Bronchial epithelial cell (primary cell): ENCODE measurements at places on chromosomes 5 and 9. TPM values are rescaled to one million over a fixed set of nuclear protein-coding genes. Genes with fewer than 3 reads are reported as not detected.

The BNC2 gene
- total RNA-seq = under 0.01 TPM in 1 of 2 replicates, not detected in the other

DNA sequence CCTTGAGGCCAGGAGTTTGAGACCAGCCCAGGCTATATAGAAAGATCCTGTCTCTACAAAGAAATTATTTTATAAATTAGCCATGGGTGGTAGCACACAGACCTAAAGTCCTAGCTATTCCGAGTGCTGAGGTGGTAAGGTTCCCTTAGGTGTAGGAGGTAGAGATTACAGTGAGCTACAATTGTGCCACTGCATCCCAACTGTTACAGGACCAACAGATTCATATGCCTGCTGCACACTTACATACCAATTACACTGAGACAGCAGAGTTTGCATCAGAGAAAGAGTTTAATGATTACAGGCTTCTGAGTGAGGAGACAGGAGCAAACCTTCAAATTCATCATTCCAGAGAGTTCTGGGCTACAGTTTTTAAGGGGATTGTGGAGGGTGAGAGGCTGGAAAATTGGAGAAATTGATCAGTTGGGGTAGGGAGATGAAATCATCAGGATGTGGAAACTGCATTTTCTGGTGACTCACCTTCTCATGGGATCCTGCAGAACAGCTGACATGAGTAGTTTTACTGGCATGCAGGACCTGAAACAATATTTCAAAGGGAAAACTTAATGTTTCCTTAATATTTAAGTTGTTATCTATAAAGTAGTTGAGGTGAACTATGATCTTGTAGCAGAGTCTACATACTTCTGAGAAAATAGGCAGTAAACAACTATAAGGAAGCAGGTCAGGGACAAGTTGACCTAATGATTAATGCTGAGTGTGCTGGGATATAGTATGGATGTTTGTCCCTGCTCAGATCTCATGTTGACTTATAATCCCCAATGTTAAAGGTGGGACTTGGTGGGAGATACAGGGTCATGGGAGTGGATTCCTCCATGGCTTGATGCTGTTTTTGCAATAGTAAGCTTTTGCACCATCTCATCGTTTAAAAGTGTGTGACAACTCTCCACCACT is 54.7 kb downstream of the ANXA2R start:
- DNase-seq = peak; percentile 91

DNA sequence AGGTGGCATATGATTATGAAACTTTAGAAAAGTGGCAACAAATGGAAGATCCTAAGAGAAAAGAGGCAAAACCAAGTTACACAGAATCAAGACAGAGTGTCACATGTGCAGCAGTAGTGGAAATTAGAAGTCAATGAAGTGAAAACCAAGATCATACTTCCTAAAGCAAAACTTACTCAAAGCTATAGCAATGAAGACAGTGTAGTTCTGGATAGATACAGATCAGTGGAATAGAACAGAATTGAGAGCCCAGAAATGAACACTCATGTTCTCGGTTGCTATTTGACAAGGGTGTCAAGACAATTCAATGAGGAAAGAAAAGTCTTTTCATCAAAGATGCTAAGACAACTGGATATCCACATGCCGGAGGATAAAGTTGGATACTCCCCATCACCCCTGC is 43.5 kb downstream of the NAA35 start:
- no peak for DNase-seq

DNA sequence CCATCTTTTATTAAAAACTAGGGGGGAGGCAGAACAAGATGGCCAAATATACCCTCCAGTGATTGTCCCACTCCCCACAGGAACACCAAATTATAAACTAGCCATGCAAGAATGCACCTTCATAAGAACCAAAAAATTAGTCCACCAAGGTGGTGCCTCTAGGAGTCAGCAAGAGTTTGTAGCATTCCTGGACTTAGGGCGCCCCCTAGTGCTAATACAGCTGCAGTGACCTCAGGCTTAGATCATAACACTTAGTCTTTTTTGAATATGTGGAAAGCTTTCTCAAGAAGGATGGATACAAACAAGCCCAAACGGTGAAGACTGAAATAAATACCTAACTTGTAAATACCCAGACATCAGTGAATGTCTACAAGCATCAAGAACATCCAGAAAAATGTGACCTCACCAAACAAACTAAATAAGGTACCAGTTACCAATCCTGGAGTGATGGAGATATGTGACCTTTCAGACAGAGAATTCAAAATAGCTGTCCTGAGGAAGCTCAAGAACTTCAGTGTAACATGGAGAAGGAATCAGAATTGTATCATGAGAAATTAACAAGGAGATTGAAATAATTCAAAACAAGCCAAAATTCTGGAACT is 19.3 kb downstream of the PPIP5K2 start:
- DNase-seq = peak; percentile 58

The DRD1 gene
- total RNA-seq = not detected in 2 replicates

The CD274 gene
- 5.3 and 5.8 TPM in 2 replicates for total RNA-seq

The ZNF608 gene
- 4.5 and 4.6 TPM in 2 replicates for total RNA-seq

DNA sequence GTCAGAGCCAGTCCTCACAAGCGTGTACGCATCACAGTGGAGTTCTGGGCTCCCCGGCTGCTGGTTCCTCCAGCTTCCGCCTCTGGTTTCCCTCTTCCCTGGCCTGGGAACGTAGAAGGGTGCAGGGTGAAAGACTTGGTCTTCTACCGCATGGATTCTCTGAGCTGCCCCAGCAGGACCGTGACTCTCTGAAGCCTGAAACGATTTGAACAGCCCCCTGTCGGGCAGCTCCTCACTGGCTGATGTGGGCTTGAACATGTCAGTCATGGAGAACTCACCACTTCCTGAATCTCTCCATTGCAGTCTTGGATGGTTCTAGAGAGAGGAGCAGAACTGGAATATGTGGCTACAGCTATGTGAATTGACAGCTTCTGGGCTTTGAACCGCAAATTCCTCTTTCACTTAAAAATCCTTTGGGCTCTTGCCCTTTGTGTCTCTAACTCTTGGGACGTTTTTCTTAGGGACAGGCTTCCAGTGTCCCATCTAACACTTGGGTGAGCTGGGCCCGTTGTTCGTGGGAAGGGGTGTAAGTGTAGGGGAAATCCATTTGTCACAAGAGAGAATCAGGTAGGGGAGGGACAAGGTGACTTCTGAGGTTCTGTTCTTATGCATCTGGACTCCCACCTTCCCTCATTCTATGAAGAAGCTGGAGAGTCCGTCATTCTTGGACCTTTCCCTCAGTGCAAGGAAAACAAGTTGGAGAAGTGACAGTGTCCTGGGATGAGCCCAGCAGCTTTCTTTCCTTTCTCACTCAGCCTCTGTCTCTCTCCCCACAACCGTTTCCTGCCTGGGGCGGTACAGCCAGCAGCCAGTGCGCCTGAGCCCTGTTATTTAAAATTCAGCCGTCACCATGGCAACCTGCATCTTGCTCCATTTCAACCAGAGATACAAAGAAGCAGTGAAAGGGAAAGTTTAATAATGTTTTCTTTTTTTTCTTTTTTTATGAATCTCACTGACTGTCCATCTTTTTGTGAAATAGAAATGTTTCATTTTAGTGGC is 84.7 kb downstream of the PTTG1 start:
- DNase-seq = no peak

DNA sequence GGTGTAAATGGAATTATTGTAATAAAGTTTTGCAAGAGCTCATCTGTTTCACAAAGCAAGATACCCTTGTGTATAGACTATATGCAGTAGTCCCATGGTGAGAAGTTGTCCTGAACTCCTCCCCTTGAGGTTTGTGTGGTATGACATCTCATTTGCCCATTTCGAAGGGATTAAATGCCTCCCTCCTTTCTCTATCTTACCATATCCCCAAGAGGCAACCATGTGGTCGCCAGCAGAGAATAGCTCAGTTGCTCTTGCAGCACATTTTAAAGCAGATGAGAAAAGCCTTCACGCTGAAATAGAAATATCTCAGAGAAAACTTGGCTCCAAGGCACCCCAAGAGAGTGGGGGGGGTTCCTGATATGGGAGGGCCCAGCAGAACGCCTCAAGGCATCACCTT is 4.6 kb downstream of the SEMA6A start:
- no peak for DNase-seq

- DNase-seq = no peak
Observed at GRCh38 chr5:23977365-23977764, 470.0 kb downstream of the PRDM9 start.

The INSL4 gene
- 0.26 TPM in 1 of 2 replicates, not detected in the other for total RNA-seq

The OR1J2 gene
- total RNA-seq = not detected in 2 replicates

DNA sequence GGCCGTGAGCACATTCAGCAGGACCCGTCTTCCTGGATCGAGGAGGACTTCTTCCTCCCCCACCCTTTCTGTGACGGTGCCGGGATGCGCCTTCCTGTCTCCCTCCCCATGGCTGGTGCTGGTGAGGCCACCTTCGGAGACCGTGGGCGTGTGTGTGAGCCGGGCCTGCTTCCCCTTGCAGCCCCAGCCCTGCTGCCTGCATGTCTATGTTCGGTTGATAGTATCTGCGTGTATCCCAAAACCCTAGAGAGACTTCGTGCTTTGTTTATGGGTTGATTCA is 12.8 kb downstream of the CEP72 start:
- DNase-seq = no peak
